ENCODE measurements at places on chromosomes 12 and 14.

DNA sequence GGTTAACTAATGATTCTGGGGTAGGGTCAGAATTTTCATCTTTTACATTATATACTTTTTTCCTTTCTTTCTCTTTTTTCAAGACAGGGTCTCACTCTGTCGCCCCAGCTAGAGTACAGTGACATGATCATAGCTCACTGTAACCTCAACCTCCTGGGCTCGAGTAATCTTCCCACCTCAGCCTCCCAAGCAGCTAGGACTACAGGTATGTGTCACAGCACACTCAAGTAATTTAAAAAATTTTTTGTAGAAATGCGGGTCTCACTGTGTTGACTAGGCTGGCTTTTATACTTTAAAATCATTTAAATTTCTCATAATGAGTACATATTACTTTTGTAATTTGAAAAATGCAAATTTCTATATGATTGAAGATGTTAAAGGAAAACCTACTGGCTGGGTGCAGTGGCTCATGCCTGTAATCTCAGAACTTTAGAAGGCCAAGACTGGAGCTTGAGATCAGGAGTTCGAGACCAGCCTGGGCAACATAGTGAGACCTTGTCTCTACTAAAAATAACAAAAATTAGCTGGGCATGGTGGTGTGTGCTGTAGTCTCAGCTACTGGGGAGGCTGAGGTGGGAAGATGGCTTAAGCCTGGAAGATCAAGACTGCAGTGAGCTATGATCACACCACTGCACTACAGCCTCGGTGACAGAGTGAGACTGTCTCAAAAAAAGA, 25.7 kb downstream of the R3HDM2 start:
- DNase-seq: no peak

DNA sequence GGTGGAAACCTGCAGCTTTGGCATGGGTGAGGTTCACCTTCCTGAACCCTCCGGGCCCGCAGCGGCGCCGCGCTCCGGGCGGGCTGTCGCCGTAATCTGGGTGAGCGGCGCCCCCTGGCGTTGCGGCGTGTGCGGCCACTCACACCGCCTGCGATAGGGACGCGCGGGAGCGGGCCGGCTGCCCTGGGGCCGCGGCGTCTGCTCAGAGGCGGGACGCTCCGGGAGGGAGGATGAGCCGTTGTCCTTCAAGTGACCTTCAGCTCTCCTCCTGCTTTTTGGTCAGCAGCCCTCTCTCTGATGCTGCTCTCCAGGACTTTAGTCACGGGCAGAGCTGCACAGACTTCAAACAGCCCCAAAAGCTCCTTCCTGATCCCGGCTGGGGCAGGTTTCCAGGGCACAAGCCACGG, 211.7 kb upstream of the FKBP4 start:
- peak; percentile 55 for DNase-seq

- no peak for DNase-seq
Observed at GRCh38 chr14:24839617-24840203, 205.7 kb upstream of the GZMB start.

DNA sequence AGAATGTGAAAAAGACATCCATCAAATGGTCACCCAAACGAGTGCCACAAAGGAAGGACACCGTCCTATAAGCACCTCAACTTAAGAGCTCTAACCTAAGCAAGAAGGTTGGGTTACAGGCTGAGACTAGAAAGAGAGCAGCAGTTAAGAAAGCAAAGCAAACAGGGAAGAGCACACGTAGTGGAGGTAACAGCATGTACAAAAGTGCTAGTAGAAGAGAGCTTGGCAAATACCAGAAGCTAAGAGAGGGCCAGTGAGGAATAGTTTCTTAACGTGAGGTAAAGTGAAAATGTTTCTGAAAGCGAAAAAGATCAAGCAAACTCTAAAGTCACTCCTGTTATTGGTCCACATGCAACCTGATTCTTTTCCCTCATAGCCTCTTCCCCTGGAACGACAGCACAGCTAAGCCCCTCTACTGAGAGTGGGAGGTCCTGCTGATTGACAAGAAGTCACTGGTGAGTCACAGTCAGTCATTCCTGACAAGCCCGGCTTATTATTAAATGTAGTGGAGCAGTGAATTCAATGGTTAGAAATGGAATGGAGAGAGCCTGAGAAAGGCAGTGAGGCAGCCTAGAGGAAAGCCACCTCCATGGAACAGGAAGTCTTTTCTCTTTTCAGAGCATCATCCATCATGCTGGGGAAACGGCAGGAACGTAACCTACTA, 204.4 kb downstream of the SLC25A21 start:
- DNase-seq: no peak

GRCh38 chr14:94058674-94059138, 22.3 kb downstream of the DDX24 start:
- no peak for DNase-seq

DNA sequence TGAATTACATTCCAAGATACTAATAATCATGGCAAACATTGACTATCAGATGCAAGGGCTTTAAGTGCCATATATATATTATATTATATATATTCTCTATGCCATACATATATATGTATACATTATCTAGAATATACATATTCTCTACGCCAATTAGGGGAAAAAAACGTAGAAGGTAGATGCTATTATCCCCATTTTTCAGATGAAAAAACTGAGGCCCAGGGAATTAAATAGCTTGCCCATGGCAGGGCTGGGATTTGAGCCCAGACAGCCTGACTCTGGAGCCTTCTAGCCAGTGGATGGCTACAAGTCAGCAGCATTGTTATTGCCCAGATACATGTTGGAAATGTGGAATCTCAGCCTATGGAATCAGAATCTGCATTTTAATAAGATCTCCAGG, 116.0 kb upstream of the BTG1 start:
- no peak for DNase-seq

DNA sequence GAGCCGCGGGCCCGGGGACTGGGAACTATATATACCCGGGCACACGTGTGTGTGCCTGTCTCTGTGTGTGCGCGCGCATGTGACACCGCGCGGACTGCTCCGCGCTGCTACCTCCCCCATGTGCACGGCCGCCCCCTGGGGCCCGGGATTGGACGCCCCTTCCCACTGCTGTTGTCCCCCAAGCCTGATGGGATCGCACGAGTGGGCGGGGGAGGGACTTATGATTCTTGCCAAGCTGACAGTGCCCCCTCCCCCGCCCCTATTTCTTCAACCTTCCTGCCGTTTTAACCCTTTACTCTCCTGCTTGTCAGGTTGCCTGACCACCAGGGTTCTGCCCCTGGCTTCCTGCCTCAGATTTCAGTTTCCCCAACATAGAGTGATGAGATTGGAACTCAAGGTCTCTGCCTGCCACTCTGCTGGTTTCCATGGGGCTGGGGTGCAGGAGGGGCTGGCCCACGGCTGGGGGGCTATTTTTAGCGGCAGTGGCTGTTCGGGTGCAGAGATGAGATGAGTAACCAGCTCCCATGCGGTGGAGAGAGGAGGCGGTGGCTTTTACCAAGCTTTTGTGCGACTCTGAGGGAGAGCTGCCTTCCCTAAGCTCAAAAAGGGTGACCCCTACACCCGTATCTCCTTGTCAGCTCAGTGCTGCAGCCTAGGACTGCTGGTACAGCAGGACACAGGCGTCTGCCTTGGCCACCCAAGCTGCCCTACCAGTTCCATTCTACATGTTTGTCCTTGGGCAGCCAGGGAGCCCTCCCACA, at the start of gene DDN:
TSS of gene DDN (minus strand) at position 5 of the 761 bp plus-strand sequence. CDS start 88 bp downstream, outside the sequence.
- DNase-seq: no peak

GRCh38 chr12:79309039-79309438, 381.7 kb downstream of the PAWR start:
- no peak for DNase-seq

DNA sequence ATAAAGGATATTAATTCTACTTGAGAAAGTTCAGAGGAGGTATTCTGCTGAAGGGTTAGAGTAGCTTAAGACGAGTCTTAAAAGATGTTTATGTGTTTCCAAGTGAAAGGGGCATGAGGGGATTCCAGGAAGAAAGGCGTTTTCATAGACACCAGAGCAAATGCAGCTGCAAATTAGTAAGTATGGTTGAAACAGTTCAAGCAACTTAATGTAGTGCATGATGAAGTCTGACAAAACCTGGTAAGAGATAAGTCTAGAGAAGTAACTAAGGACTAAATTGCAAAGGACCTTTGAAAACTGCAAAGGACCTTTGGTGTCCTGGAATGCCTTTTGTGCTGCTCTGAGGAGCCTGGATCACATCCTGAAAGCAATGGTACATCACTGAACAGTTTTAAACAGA, 11.5 kb downstream of the LUM start:
- no peak for DNase-seq

- peak; percentile 15 for DNase-seq
Observed at GRCh38 chr12:72346363-72346944, 74.3 kb downstream of the TRHDE start.

DNA sequence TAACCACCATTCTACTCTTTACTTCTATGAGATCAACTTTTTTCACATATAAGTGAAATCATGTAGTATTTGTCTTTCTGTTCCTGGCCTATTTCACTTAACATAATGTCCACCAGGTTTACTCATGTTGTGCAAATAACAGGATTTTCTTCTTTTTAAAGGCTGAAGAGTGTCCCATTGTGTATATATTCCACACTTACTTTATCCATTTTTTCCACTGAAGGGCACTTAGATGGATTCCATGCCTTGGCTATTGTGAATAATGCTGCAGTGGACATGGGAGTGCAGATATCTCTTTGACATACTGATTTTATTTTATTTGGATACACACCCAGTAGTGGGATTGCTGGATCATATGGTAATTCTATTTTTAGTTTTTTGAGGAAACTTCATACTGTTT, 181.1 kb upstream of the HMGA2 start:
- no peak for DNase-seq

DNA sequence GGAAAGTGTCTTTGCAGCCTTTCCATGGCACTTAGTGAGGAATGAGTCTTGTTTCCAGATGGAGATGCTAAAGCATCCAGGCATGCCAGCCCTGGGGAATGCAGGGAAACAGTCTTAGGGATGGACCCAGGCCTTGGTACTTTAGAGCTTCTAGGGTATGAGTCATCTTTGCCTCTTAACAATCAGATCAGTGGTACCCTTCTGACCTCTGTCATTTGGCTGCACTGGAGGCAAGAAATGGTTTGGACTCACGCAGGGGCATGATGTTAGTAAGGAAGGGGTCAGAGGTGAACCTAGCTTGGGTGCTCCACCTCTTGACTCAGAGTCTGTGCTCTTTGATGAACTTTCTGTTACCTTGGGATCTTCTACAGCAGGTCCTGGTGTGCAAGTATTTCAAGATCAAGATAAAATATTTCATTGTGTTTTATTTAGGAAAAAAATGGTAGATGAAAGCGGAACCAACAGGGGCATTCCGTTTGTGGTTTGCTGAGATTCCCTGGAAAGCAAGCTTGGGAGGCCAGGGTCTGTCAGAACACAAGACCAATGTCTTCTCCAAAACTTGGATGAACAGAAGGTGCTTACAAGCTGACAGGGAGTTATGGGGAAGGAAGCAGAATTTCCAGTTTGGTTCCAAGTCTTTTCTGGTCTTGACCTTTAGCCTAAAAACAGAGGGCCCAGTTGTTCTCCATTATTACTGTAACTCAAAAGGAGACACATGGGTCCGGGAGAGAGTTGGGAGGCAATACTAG, 216.2 kb downstream of the ZFP36L1 start:
- DNase-seq: no peak

DNA sequence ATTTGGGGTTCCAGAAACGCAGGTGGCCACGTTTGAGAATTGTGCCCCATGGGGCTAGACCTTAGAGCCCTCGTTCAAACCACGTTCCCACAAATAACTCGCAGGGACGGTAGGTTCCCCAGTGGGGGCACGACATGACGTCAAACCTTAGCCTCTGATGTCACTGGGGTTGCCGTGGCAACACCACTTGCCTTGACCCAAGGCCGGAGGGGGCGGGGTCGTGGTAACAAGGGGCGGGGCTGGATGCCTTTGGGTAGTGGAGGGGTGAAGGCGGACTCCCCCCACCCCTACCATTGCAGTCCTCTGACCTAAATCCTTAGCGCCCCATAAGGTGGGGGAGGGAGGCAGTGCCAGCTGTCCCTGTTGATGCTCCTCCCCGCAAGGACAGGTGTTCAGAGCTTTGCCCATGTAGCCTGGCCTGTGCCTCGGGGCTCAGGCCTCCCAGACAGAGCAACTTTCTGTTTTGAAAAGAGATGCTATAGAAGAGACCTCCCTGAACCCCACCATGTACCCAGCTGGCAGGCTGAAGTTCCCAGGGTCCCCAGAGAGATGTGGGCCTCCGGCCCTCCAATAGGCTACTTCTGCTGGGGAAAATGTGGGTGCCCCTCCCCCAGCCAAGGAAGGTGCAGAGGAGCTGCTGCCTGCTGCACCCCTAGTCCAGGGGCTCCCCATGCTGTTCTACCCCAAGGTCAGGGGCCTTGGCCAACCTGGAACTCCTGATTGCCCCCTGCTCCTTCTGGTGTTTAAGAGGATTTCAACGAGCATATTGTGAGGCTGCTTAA, 1.9 kb downstream of the FAM222A start:
- no peak for DNase-seq

GRCh38 chr14:30420515-30420914, 138.4 kb upstream of the G2E3 start:
- DNase-seq: no peak

DNA sequence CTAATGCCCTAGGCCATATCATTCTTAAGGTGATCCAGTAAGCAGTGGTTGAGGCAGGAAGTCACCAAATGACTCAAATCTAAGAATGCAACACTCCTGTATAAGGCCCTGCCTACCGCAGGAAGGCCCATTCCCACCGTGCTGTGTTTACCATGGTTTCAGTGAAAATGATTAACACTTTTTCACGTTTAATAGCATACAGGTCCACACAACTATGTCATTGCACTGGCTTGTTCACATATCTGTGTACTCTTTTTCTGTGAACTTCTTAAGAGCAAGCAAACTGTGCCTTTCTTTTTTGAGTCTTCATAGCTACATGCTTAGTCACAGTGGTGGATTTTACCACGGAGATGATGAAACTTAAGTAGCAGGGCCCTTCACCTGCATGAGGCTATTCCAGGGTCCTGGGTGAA, 214.9 kb downstream of the CNTN1 start:
- DNase-seq: peak; percentile 42

- no peak for DNase-seq
Observed at GRCh38 chr14:64438181-64438841, 27.0 kb upstream of the AKAP5 start.

- DNase-seq: peak; percentile 32
Observed at GRCh38 chr12:77133566-77133965, 68.2 kb upstream of the E2F7 start.

GRCh38 chr12:125387206-125387605, 322.0 kb downstream of the AACS start:
- no peak for DNase-seq

- DNase-seq: no peak
Observed at GRCh38 chr14:93564918-93565317, 134.2 kb downstream of the UNC79 start.

- no peak for DNase-seq
Observed at GRCh38 chr14:95326987-95327386, 7.3 kb upstream of the CLMN start.

GRCh38 chr14:20998674-20999366, at the start of gene SLC39A2:
TSS of gene SLC39A2 (plus strand) at chr14:20999293. CDS start at chr14:20999447, 154 bp downstream.
- DNase-seq: no peak

- peak; percentile 11 for DNase-seq
Observed at GRCh38 chr12:10140001-10140400, 10.0 kb upstream of the CLEC7A start.

GRCh38 chr12:42779186-42779859, 189.8 kb upstream of the PRICKLE1 start:
- DNase-seq: peak; percentile 38

Measured in T1000 (cell line).